ENCODE measurements at places on chromosomes 2 and 18.

DNA sequence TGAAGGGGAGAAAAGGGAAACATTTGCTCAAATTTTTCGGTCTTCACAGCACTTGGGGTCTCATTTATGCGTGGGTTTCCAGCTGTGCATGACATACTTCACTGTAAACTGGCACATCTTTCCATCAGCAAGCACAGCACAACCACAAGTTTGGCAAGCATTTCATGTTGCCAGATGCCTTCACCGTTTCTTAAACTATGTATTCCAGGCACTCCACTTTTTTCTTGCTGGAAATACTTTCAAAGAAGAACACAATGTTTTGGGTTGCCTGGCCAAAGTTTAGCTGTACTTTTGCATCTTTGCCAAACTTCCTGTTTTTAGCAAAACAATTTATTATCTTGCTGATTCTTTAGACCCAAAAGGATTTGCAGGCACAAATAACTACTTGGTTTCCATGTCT lies 194.6 kb upstream of the MEIS1 start:
- no peak for DNase-seq

DNA sequence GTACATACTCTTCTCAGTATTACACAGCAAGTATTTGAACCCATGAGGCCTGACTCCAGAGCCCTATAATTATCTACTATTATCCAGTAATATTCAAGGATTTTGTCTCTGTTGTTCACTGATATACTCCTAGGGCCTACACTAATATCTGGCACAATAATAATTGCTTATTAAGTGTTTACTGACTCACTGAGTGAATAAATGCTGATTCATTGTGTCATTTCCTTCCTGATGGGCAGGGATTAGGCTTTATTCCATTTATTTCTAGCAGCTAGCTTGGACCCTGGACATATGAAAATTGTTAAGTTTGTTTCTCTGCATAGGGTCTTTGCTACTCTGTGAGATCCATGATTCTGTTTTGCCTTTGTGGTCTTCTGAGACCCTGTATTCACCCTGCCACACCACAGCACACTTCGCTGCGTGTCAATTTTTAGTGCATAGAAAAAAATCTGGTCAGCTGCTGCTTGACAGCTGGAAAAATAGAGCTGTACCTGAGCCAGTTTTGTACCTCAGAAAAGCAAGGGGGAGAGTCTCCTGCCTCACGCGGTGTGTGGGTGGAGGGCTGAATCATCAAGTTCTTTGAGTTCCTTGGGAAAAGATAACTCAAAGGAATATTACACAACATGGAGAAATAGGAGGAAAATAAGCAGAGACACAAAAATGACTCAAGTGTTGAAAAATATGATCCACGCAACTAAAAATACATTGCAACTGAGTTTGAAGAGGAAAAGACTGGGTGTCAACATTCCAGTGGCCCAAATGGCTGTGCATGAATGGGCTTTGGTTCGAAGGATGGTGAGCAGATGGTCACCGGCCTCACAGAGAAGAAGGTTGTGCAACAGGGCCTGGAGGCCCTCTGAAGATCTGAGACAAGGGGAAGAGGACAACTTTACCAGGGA lies 18.9 kb upstream of the DPP4 start:
- DNase-seq, result no peak

GRCh38 chr2:155391613-155392130 lies 693.2 kb downstream of the KCNJ3 start:
- no peak for DNase-seq

GRCh38 chr2:129464036-129464435 lies 515.4 kb upstream of the RAB6C start:
- DNase-seq, result no peak
